ENCODE measurements at places on chromosomes 4 and X.

- DNase-seq = no peak
These were observed 800.4 kb upstream of the AGA start for GRCh38 chr4:178242655-178243054.

GRCh38 chr4:38509551-38509950 is 154.4 kb upstream of the KLF3 start:
- DNase-seq = no peak

DNA sequence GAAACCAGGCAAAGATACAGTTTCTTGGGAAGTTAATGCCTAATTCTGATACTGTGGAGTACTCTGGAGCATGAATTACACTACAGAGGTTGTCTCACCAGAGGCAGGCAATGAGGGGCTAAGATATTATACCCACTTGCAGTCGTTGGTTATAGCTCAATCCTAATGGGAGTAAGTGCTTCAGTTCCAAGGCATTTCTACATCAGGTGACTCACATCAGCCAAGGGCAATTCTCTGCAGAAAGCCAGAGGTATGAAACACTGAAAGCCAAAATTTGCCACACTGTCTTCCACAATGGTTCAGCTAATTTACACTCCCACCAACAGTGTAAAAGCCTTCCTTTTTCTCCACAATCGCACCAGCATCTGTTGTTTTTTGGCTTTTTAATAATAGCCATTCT is 174.0 kb upstream of the IL15 start:
- no peak for DNase-seq

- no peak for DNase-seq
These were observed 105.5 kb downstream of the PACRGL start for GRCh38 chr4:20805716-20806115.

DNA sequence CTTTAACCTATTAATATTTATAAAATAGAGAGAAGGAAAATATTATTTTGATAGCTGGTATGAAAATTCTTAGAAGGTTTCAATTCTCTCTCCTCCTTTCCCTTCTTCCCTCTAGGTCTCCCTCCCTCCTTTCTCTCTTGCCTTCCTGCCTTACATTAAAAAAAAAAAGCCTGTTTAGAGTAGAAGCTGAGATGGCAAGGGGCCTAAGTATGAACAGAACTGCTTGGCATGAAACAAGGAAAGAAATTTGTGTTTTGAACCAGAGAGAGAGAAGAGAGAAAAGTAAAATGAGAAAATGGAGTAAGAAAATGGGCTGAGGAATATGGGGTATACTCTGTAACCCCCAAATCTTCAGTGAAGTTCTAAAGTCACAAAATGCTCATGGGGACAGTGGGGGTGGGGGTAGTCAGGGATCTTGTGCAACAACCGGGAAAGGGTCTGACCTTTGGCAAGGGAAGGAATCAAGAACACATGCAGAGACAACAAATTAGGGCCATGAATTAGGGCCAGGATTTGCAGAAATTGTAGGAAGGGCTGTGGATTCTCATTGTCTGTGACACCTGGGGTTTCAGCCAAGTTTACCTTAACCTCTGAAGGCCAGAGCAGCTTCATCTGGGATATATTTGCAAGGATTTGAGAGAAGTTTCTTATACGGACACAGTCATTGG is 30.6 kb downstream of the SUPT20HL2 start:
- no peak for DNase-seq

- peak; percentile 38 for DNase-seq
These were observed 217.5 kb downstream of the BANK1 start for GRCh38 chr4:102007959-102008425.

DNA sequence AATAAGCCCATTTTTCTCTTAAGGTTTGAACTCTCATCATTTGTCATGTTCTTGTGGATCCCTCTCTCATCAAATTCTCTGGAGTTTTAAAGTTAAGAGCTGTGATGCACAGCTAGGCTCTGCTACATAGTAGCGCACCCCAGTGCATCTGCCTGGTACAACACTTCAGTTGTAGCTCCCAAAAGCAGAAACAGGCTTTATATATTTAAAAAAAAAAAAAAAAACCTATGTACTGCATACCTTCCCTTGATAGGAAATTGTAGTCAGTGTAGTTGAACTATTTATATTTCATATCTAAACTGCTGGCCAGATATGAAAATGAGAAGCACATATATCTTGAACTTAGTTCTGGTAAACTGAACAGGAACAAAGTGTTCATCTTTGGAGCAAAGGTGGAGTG is 131.4 kb downstream of the KLHL13 start:
- no peak for DNase-seq

GRCh38 chr4:158799013-158799770 is 30.4 kb downstream of the FNIP2 start:
- DNase-seq = no peak

DNA sequence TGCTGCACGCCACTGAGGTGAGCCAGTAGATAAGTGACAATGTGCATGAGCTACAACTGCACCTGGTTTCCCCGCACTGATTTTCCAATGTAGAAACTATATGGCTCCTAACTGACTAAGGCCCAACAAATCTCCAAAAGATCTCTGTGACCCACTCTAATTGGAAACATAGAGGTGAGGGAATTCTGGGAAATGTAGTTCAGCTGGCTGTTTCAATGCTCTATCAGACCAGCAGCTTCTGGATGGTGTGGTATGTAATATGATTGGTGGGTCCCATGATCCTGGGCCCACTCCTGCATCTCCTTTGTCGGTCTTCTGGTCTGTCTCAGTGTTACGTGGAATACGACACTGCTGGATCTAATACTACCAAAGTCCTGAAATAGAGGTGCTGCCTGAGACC is 18.6 kb downstream of the CCDC160 start:
- no peak for DNase-seq

DNA sequence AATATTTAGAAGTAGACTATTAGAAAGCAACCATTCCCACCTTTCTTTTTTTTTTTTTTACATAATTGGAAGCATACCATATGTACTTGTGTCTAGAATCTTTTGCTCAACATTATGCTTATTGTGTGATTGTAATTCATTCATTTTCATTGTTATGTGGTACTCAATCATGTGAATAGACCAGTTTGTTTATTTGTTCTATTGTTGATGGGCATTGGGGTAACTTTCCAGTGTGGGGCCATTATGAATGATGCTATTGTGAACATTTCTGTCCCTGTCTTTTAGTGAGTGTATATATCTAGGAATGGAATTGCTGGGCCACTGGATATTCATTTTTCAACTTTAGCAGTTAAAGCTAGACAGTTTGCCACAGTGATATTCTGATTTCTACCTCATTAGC is 62.5 kb upstream of the MCUB start:
- no peak for DNase-seq

GRCh38 chr4:86118711-86119110 is 241.1 kb downstream of the MAPK10 start:
- DNase-seq = no peak

DNA sequence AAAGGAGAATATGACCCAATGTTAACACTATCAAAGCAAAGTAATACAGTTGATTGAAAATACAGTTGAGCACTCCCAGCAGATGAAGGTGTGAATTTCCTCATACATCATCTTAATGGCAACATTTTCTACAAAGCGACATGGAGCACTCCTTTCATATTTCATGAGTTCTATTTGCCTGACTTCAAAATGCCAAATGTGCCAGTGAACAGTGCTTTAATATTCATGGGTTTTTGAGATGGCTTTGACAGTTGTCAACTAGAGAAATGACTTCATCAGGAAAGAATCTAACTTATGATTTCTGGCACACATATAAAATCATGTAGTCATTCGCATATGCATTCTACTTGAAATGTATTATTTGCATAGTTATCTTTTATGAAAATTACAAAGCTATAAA is 222.4 kb downstream of the GALNTL6 start:
- no peak for DNase-seq

- DNase-seq = no peak
These were observed 29.6 kb downstream of the REST start for GRCh38 chr4:56937262-56937661.

- DNase-seq = no peak
These were observed 23.6 kb upstream of the HGFAC start for GRCh38 chr4:3418029-3418762.

DNA sequence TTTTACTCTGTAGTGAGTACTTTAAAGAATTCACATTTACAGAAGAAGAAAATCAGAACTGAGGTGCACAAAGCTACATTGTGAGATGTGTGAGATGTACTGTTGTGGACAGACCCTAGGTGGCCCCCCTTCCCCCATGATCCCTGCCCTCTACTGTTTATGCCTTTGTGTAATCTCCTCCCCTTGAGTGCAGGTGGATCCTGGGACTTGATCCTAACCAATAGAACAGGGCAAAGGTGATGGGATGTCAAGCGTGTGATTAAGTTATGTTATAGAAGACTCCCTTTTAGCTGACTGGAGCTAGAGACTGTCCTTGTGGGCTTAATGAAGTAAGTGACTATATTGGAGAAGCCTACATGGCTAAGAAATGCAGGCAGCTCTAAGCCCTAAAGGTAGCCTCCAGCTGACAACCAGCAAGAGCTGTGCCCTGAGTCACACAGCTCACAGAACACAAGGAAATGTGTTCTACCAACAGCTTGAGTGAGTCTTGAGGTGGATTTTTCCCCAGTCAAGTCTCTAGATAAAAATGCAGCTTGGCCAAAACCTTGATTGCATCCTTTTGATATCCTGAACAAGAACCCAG is 225.2 kb upstream of the LEF1 start:
- DNase-seq = no peak
